Right ventricle myocardium superior (tissue), 1 donor: ENCODE measurements at places on chromosomes 13 and 19. TPM values are rescaled to one million over a fixed set of nuclear protein-coding genes. Genes with fewer than 3 reads are reported as not detected.

- DNase-seq: no peak
Observed at GRCh38 chr19:31450696-31451095, 101.5 kb upstream of the TSHZ3 start.

DNA sequence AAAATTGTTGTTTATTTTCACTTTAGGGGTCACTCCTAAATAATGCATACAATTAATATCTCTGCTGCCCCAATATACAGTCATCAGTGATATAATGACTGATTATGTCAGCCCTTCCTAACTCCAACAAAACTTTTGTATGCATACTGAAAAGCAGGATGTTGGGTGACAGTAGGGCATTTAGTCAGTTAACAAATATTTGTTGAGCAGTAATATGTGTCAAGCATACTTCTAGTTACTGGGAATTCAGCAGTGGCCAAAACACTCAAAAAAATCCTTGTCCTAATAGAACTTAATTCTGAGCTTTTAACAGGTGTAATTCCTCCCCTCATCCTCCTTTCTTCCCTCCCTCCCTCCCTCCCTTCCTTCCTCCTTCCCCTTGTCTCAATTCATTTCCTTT is 560.7 kb upstream of the KLHL1 start:
- no peak for DNase-seq

DNA sequence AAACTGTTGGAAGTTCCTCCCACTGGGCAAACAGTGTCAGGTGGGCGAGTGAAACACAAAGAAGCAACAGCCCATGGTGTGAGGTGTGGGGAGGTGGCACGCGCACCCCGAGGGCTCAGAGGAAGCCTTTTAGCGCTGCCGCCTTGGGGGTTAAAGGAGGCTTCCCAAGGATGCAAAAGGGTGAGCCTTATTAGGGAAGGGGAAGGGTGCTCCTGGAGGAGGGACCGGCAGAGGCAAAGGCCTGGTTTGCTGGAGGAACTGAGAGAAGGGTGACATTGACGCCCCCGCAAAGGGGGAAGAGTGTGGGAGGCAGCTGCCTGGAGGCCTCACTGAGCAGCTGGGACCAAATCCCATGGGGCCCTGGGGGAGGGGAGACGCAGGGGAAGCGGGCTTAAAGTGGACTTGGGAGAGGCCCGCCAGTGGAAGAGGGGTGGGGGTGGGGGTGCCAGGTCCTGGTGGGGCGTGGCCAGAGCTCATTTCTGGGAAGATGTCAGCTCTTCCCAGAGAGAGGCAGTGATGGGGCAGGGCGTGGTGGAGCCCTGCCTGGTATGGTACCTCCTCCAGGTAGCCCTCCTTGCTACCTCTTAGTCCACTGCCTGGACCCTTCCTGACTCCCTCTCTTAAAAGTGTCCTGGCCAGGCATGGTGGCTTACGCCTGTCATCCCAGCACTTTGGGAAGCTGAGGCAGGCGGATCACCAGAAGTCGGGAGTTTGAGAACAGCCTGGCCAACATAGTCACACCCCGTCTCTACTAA is 12.0 kb upstream of the FCHO1 start:
- DNase-seq: no peak

DNA sequence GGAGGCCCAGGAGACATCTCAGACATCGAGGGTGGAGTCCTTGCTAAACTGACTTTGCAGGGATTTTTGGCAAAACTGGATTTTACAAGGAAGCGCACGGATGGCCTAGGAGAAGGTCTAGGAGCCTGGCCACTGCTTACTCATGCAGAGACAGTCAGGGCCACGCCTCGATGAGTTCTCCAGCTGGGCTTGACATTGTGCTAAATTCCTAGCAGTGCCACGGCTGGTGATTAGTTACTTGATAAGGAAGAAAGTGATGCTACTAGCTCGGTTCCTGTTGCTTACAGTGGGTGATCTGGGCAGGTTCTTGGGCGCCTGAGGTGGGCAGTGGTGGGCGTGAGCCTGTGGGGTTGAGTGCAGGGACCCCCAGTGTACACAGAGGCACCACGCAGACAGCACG is 143.4 kb downstream of the SOX1 start:
- DNase-seq: no peak

- no peak for DNase-seq
Observed at GRCh38 chr13:101115762-101116171, 300.5 kb downstream of the NALCN start.

DNA sequence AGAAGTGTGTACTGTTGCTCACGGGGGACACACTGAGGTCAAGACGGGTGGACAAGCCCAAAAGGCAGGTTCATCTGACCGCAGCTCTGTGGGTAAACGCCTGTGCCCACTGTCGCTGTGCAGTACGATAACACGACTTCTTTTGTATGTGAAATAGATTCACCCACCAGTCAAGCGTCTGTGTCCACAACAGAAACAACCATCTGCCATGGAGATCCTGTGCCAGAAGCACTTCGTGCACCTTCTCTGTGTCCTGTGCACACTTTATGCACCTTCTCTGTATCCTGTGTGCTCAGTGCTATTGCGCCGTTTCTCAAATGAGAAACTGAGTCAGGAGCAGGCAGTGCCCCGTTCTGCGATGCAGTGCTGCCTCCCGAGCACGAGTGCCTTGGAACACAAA is 138.9 kb downstream of the ATP11A start:
- peak; percentile 3 for DNase-seq

DNA sequence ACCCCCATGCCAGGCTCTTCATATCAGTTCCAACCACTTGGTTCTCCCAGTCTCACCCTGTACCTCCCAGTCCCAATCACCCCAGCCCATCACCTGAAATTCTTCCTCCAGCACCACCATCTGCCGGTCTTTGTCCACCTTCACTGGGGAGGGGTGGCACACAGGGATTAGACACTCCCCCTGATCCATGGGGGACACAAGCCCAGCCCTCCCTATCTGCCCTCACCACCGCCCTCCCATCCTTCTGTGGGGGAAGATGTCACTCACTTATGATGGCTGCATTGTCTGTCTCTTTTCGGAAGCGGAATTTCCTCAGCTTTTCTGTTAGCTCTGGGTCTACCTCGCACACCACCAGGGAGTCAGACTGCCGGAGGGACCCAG is 685 bp downstream of the GMFG start:
- DNase-seq: no peak

DNA sequence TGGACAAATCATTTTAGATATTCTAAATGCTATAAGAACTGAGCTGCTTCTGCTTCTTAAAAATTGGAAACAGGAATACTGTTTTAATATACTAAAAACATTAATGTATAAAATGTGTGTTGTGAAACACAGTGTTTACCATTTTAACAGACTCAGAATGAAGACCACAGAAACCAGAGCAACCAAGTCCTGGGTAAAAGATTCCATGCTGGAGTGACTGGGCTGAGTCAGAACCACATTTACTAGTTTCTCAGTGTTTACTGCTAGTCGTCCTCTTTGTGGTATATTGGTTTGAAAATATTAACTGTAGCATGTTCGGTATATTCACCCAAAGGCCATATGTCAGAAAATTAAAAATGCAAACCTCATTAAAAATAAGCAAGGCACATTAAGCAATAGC is 31.9 kb downstream of the ANKRD10 start:
- DNase-seq: no peak

GRCh38 chr13:27425158-27425917 is 919 bp downstream of the GTF3A start:
- DNase-seq: no peak

The ZNF90 gene
- 1.00 TPM for total RNA-seq

The OR10H1 gene
- total RNA-seq: not detected

The PRRG2 gene
- 0.70 TPM for total RNA-seq

The ZNF418 gene
- 13.5 TPM for total RNA-seq

The CALR gene
- 378 TPM for total RNA-seq
